Activated CD4-positive, alpha-beta T cell treated with anti-CD3 and anti-CD28 coated beads for 36 hours (primary cell): ENCODE measurements at places on chromosomes 4 and X.
A peak's percentile ranks its signal among the peaks of the same experiment; 100 is the strongest.

GRCh38 chr4:133147286-133147821 lies 1.7 kb upstream of the PCDH10 start:
- DNase-seq, result no peak

GRCh38 chrX:40012039-40012867 lies 85.5 kb downstream of the BCOR start:
- DNase-seq, result peak; percentile 41

- DNase-seq, result no peak
These were observed 44.7 kb upstream of the AFAP1 start for GRCh38 chr4:7984286-7984925.

DNA sequence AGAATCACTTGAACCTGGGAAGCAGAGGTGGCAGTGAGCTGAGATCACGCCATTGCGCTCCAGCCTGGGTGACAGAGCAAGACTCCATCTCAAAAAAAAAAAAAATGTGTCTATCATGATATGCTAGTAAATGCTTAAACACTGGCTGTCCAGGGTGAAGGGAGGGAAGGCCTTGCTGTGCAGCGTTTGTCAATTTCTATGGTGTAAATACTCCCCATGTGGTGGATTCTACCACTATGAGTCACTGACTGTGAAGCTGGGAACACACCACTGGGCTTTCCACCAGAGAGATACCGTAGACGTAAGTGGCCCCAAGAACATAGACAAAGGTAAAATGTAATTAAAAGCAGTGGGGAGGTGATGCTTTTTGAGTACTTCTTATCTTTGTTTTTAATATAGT lies 51.3 kb upstream of the LEF1 start:
- DNase-seq, result no peak

DNA sequence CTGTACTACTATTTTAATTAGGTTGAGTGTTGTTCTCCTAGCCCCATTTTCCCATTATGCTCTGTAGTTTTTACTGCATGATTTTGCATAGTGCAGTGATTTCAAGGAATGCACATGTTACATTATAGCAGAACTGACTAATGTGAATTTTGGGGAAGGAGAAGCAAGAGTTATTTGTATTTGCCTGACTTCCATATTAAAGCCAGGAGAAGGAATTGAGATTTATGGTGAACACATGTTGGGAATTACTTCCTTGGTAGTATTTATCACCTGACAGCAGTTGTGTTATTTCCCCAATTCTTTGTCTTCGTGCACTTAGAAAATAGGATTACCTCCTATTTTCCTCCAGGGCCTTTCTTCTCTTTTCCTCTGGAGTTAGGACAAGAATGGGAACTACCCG lies 3.2 kb downstream of the TMEM144 start:
- DNase-seq, result no peak
